ENCODE measurements at places on chromosomes 3 and 15. TPM values are rescaled to one million over a fixed set of nuclear protein-coding genes. Genes with fewer than 3 reads are reported as not detected.
A peak's percentile ranks its signal among the peaks of the same experiment; 100 is the strongest.

DNA sequence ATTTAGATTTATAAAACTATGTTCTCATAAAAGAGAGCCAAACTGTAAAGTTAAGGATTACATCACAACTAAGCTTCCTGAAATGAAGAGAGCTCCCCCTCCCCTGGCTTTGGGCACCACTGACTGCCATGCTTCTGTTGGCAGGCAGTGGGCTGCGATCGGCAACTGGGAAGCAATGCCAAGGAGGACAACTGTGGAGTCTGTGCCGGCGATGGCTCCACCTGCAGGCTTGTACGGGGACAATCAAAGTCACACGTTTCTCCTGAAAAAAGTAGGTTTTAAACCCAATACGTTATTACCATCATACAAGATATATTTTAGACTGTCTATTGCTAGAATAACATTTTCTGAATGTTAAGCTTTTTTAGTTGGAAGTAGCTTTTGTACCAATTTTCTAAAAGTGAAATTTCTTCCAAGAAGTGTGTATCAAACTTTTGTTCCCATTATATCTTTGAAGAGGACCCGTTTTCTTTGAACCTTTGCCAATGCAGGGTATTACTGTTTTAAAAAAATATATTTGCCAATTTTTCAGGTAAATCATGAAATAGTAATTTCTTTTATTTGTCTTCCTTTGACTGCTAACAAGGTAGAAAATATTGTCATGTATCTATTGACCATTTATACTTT lies 184.1 kb downstream of the ADAMTSL3 start:
- peak; percentile 37 for DNase-seq

- DNase-seq, result peak; percentile 13
These were observed 86.6 kb downstream of the GPR156 start for GRCh38 chr3:120198305-120198878.

DNA sequence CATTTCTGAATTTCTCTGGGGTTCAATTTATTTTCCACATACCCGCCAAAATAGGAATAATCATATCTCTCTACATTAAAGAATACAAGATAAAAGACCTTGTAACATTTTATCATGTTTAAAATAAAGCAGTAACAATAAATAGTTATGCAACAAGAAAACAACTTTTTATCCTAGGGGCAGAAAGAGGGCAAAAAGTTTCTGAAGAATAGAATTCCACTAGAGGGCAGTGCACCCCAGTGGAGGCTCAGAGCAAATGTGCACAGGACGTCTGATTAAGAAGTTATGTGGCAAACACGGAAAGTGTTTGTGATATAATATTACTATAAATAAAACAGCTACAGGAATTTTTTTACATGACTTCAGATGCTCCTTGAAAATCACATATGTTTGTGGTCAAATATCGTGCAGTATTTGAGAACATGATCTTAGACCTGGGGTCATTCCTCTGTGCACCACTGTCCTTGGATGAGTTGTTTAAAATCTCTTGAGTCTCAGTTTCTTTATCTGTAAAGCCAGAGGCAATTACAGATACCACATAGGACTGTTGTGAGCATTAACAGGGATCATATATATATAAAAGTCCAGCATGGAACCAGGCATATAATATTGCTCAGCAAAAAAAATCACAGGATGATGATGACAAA lies 13.2 kb upstream of the PIK3R4 start:
- peak; percentile 72 for DNase-seq

Gene TMEM40
- total RNA-seq, result not detected

Gene ERC2
- not detected for total RNA-seq

GRCh38 chr15:90808517-90809235 lies 59.7 kb upstream of the FURIN start:
- no peak for DNase-seq

Gene CLRN1
- total RNA-seq, result not detected

All from activated CD4-positive, alpha-beta T cell treated with anti-CD3 and anti-CD28 coated beads for 36 hours (primary cell).